ENCODE measurements at places on chromosomes 1 and 21.

DNA sequence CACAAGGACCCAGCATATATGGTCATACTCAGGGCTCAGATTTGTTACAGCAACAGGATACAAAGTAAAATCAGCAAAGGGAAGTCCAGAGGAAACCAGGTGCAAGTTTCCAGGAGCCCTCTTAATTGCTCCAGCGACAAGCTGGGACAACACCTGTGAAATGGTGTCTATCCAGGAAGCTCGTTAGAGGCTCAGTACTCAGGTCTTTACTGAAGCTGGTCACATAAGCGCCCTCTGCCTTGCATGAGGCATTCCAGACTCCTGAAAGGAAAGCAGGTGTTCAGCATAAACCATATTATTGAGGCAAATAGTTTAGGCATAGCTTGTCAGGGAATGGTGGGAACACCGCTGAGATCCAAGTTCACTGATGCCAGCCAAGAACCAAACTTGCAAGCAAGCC, 231.0 kb downstream of the SLC35F3 start:
- no peak for DNase-seq

DNA sequence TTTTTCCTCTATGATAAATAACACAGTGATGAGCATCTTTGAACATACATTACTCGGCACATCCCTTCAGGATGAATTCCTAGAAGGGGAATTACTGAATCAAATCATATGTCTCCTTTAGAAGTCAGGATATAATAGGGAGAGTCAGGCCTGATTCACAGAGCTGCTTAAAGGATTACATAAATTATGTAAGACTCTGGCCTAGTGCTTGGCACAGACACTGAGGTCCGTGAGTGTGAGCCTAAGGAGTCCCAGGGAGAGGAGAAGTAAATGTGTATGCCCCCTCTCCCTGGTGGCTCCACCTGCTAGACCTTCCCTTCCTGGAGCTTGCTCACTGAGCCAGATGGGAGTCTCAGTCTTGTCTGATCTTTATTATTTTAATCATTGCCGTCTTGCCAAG, 8.6 kb upstream of the FOXE3 start:
- no peak for DNase-seq

- DNase-seq: no peak
Measured at GRCh38 chr1:204134103-204134502, 17.7 kb downstream of the ETNK2 start.

DNA sequence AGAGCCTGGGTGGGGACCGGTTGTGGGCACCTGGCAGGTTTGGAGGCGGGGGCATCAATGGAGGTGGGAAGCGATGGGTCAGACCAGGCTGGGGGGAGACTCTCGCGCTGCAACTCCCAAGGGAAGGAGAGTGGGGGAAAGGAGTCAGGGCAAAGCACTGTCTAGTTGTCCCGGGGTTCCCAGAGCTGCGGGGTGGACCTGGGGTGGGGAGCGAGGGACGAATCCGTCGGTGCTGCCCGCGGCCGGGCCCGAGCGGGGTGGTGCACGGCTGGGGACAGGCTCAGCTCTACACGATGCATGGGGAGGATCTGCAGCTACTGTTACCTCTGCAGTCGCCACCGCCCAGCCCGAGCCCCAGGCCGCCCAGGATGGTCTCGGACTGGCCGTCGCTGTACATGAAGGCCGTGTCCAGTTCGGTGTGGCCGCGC, 427 bp downstream of the AKR7A2 start:
- DNase-seq: no peak

GRCh38 chr1:236990052-236990445, 14.2 kb downstream of the MT1HL1 start:
- DNase-seq: no peak

DNA sequence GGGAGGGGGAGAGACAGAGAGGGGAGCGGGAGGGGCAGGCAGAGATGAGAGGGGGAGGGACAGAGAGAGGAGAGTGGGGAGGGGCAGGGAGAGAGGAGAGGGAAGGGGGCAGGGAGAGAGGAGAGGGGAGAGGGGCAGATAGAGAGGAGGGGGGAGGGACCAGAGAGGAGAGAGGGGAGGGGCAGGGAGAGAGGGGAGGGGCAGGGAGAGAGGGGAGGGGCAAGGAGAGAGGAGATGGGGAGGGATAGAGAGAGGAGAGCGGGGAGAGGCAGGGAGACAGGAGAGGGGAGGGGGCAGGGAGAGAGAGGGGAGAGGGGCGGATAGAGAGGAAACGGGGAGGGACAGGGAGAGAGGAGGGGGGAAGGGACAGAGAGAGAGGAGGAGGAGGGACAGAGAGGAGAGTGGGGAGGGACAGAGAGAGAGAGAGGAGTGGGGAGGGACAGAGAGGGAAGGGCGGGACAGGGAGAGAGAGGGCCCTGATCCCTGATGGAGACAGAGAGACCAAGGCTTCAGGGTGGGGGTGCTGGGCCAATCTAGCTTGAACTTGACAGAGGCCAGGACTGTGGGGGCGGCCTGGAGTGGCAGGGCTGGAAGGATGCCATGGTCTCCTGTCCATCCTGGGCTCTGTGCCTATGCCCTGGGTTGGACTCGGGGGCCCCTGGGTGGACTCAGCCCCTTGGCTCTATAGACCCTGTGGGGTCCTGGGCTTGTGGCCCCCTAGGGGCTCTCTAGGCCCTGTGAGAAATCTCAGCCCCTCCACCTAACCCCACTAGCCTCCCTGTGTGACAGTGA, 43.6 kb downstream of the DMRTB1 start:
- no peak for DNase-seq

DNA sequence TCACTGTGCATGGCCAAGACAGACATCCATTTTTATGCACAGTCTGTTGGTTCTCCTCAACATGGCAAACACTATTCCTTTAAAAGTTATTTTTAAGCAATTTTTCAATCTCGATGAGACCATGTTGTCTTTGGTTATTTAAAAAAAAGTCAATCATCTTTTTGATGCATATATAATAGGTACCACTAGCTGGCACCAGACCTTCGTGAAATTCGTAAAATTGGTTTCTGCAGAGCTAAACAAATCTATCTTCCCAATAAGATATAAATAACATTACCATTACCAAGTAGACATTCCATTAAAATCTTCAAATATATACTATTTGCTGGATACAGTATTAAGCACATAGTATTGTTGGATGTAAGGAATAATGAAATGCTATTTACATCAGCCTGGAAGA, 220.0 kb upstream of the GREM2 start:
- no peak for DNase-seq

DNA sequence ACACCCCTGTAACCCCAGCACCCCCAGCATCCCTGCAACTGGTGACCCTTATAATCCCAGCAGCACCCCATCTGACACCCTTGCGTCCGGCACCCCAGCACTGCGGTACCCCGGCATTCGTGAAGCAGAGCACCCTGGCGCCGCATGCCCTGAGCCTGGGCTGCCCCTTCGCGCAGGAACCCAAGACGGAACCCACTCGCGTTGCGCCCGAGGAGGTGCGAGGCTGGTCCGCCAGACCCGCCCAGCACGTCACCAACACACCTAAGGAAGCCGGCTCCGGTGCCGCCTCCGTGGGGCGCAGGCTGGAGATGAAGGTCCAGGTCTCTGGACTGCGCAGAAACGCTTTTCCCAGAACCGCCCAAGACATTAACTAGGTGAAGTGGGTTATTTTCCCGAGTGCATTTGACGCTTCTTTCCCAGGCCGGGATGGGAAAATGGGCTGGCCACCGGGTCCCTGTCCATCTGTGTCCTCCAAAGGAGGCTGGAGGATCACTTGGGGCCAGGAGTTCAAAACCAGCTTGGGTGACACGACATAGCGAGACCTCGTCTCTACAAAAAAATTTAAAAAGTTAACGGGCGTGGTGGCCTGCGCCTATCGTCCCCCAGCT, 15.9 kb upstream of the RNF187 start:
- DNase-seq: no peak

- no peak for DNase-seq
Measured at GRCh38 chr1:94326329-94326728, 88.9 kb upstream of the ARHGAP29 start.

- DNase-seq: no peak
Measured at GRCh38 chr1:46400421-46400820, 6.3 kb downstream of the FAAH start.

DNA sequence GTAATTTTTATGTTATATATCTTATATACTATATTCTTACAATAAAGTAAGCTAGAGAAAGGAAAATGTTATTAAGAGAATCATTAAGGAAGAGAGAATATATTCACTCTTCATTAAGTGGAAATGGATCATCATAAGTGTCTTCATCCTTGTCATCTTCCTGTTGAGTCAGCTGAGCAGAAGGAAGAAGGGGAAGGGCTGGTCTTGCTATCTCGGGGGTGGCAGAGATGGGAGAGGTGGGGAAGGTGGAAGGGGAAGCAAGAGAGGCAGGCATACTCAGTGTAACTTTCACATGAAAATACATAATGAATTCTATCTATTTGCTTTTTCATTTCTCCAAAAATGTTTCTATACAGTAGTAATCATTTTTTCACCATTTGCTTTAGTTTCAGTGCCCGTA, 5.1 kb downstream of the DNASE2B start:
- DNase-seq: no peak

GRCh38 chr1:7684132-7684531, 87.0 kb upstream of the VAMP3 start:
- no peak for DNase-seq

GRCh38 chr1:112105557-112105956, 116.1 kb upstream of the KCND3 start:
- no peak for DNase-seq

DNA sequence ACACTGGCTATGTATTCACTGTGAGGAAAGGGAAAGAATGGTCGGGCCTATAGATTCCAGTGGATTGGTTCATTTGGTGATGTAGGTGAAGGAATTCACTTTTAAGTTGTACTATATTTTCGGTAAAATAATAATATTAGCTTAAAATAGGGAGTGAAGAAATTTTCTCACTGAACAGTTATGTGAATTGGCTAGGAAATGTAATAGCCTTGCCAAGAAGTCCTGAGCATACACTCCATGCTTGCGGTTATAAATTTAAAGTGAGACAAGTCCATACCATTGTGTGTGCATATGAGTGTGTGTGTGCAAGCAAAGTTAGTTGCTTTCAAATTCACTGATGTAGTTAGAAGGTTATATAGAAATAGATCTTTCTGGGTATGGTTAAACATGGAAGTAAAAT, 1651.0 kb downstream of the NCAM2 start:
- no peak for DNase-seq

- DNase-seq: no peak
Measured at GRCh38 chr1:15186073-15186845, 32.7 kb downstream of the TMEM51 start.

- no peak for DNase-seq
Measured at GRCh38 chr1:89890085-89890752, 69.4 kb downstream of the LRRC8D start.

- peak; percentile 35 for DNase-seq
Measured at GRCh38 chr1:117051224-117052064, 8.7 kb upstream of the TTF2 start.

- no peak for DNase-seq
Measured at GRCh38 chr1:17665950-17666720, 89.0 kb upstream of the ACTL8 start.

- DNase-seq: no peak
Measured at GRCh38 chr21:34358866-34359265, 4.9 kb upstream of the KCNE2 start.

- DNase-seq: no peak
Measured at GRCh38 chr1:36656271-36656670, 173.6 kb upstream of the CSF3R start.

DNA sequence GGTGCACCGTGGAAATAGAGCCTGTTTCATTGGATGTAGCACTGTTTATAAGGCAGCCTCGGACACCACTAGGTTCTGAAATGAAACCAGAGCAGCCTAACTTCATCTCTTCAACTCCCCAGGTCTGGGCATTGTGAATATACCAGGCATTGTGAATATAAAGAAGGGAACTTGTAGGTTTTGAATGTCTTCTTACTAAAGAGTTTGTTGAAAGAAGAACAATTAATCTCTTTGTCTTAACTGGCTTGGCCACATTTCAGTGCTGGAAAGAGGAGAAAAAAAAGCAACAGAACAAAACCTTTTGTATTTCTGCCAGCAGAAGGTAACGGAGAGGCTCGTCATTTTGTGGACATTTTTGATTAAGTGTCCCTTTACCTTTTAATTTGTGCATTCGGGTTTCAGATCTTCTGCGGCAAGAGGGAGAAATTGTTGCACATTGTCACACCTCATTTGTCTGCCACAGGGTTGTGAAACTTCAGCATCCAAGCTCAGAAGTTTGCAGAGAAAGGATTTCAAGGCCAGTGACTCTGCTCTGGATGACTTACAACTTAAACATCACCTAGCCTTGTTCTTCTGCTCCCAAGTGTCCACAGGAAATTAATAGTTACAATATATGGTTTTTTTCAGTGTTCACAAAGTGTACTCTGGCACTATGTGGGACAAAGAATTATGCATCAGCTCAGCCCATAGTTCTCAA, 158.3 kb downstream of the KAZN start:
- no peak for DNase-seq

- no peak for DNase-seq
Measured at GRCh38 chr1:56320464-56321149, 258.8 kb downstream of the PLPP3 start.

GRCh38 chr1:103101399-103101798, 6.9 kb downstream of the COL11A1 start:
- DNase-seq: no peak

GRCh38 chr1:193973428-193973827, 787.0 kb upstream of the B3GALT2 start:
- no peak for DNase-seq

GRCh38 chr1:20059847-20060246, 10.1 kb upstream of the PLA2G5 start:
- DNase-seq: no peak

DNA sequence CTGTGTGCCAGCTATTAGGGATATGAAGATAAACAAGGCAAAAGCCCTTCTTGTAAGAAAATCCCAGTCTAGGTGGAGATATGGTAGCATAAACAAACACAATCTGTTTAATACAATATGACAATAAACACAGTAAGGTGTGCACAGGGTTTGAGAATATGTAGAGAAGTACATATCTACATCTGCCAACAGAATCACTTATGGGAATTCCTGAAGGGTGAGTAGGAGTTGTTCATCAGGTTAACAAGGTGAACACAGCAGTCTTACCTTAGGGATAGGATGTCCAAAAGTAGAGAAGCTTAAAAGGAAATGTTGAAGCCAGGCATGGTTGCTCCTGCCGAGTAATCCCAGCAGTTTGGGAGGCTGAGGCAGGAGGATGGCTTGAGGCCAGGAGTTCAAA, 57.7 kb upstream of the LRRC7 start:
- DNase-seq: no peak
